Activated T-helper 1 cell treated with Interleukin-2 at 50 U/mL for 16 hours (primary cell): ENCODE measurements at places on chromosomes 1 and 21.

DNA sequence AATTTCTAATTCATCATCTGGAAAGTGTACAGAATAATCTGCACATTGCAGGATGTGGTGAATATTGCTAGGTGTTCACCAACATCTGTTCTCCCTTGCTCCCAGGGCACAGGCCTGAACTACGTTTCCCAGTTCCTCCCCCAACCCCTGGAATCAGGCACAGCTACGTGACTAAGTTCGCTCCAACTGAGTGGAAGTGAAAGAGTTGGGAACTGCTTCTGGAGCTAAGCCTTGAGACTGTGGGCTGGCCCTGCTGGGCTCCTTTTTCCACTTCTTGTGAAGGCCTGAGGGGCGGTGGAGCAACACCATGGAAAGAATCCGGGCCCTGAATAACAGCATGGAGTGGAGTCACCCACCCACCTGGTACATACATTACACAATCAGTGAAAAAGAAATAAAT is 534.6 kb downstream of the SMYD3 start:
- DNase-seq, result no peak

DNA sequence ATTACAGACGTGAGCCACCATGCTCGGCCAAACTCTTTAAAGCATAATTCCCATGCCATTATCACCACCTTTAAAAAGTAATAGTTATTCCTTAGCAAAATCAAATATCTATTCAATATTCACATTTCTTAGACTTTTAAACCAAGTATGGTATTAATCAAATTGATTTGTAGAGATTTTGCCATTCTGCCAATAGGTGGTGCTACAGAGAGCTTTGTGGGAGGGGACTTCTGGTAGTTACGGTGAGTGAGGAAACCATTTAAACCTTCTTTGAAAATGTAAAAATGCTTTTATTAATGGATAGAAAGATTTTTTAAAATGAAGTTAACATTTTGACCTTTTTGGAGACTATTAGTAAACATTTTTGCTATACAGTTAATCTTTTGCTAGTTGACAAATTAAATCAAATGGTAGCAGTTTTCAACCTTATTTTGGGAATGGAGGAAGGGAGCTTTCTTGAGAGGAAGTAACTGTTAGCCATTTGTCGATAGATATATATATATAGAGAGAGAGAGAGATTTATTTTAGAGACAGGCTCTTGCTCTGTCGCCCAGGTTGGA is 19.3 kb downstream of the IARS2 start:
- DNase-seq, result no peak

- no peak for DNase-seq
These were observed 637 bp downstream of the PLXNA2 start for GRCh38 chr1:208243527-208243966.

DNA sequence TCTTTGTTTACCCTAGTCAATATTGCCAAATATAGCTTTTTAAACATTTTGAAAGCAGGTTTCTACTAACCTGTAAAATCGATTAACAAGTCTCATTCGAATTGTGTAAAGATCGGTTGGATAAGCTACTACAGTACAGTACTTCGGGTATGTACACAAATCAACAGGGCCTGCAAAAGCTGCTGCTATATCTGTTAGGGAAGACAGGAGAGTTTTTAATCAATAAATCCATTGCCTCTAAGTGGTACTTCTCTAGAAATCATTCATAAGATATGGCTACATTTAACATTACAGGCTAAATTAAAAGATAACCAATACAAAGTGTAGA is 34.8 kb upstream of the PSMG1 start:
- no peak for DNase-seq

DNA sequence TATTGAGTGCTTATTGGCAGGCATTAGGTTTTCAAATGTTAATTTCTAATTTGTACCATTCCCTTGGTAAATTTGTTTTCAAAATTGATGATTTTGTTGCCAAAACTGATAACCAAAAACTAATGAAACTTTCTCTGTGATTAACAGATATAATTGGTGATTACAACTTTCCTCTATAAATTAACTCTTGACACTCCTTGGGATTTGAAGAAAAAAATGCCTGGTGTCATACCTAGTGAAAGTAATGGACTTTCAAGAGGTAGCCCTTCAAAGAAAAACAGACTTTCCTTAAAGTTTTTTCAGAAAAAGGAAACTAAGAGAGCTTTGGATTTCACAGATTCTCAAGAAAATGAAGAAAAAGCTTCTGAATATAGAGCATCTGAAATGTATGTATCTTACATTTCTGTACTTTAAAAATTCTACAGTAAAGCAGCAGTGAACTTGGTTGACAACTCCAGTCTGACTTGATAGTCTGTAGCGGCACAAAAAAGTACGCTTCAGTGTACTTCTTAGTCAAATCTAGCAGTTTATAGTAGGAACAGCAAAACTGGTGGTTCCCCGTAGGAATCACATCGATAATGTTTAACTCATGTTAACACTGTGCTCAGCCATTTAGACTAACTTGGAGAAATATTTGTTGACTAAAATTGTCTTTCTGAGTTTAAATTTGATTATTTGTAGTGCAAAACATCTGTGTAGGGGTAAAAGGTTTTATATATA is 3.0 kb downstream of the USP1 start:
- DNase-seq, result no peak

GRCh38 chr1:119475866-119476439 is 31.1 kb upstream of the HSD3B1 start:
- no peak for DNase-seq

GRCh38 chr1:230291731-230292620 is 134.2 kb downstream of the PGBD5 start:
- DNase-seq, result no peak

DNA sequence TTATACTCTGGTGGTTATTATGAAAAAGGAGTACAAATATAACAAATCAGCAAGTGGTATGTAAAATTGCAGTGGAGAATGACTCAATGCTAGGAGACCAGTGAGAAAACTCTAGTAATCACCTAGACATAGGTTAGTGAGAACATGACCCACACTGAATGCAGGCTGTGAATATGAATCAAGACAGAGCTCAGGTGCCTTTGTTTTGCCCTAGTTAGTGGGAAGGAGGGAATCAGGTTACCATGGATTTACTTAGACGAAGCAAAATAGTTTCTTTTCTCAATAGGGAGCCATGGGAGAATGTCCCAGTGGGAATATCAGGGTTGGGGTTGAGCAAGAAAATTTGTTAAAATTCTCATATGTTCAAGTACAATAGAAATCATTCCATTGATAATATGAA is 10.6 kb upstream of the GCLM start:
- no peak for DNase-seq

GRCh38 chr21:15001857-15002606 is 62.8 kb downstream of the NRIP1 start:
- DNase-seq, result no peak

GRCh38 chr1:100722221-100722620 is 2.7 kb downstream of the VCAM1 start:
- DNase-seq, result no peak

DNA sequence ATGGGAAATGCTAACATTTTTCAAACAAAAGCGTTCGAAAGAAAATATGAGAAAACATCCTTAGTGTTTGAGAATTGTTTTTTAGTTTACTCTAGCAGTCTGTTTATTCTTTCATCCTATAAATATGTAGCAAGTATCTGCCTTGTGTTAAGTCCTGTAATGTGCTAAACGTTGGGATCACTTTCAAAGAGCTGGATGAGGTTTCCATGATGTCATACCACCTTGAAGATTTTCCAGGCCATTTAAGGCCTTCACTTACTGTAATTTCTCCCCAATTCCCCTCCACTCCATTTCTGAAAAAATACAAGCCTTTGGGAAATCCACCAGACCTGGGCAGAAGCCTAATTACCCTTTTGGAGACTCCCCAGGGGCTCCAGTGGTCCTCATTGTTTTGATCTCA is 24.2 kb upstream of the CTBS start:
- no peak for DNase-seq

DNA sequence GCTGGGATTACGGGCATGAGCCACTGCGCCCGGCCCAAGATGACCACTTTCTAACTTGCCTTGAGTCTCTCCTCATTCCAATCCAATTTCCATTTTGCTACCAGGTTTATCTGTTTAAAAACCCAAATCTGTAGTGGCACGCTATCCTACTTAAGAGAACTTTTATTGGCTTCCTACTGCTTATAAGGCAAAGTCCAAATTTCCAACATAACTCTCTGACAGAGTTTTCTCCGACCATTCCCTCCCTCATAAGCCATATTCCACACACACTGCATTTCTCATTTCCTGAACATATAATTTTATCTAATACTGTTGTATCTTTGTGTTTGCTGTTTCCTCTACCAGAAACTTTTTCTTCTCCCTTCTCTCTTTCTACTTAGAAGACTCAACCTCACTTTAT is 15.3 kb downstream of the SF3A3 start:
- DNase-seq, result no peak

DNA sequence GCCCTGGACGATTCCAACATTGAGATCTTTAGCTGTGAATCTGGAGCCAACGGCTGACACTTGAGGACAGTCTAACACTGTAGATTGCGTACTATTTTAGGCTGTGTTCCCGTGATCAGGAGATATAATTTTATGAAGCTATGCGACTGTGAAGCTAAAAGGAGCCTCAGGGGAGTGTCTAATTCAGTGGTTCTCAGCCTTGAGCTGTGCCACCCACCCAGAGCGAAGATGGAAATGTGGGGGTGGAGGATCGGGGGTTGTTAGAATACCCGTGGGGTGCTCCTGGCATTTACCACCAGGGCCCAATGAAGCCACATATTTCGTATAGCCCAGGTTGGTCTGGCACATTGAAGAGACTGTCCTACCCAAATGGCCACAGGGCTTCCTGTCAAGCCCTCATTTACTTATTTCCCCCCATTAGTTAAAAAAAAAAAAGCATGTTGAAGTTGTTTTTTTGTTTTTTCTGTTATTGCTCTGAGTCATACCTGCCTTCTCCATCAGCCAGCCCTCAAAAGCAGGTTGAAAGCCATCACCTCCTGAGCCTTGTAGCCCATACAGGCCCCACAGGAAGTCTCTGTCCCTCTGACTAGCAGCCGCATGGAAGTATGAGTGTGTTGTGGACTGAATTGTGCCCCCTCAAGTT is 141.7 kb downstream of the GALNT2 start:
- no peak for DNase-seq

- DNase-seq, result no peak
These were observed 30.7 kb downstream of the DMAP1 start for GRCh38 chr1:44243782-44244495.

DNA sequence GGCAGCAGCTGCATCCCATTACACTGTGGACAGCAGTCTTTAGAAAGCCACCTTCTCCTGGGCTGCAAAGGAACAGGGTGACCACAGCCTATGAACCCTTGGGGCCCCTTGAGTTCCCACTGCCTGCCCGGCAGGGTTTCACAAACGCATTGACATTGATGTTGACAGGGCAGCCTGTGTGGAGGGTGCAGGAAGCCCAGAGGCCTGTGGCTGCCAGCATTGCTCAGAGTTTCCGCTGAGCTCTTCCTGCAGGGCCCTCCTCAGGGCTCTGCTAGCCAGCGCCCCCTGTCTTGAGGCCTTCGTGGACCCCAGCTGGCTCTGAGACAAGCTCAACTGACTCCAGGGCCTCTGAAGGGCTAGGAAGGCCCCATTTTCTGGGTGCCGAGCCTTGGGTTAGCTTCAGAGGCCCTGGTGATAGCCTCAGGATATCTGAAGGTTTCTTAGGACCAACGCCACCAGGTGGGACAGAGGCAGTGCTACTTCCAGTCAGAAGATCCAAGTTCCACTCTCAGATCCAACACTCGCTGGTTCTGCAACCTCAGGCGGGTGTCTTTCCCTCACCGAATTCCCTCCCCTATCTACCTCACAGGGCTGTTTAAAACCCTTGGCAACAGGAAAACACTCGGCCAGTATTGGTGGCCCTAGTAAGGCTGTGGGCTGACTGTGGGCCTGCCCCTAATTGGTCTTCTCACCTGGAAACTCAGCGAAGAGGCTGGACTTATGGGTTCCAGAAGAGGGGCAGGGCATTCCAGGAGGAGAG is 27.2 kb upstream of the EPS8L3 start:
- peak; percentile 71 for DNase-seq

DNA sequence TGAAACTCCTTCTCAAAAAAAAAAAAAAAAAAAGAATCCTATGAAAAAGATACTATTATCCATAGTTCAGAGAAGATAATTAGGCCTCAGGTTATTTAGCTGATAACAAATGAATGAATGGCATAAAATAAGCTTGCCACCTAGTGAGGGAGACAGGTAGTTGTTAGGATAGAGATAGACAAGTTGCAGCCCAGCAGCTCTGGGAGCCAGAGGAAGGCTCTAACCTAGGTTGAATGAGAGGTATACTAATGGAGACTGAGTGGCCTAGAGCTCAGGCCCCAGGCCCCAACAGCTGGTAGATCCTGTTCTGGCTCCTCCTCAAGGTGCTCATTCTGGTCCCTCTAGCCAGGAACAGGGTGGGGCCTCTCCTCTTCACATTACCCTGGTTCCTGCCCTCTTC is 20.6 kb upstream of the RSPO1 start:
- no peak for DNase-seq

DNA sequence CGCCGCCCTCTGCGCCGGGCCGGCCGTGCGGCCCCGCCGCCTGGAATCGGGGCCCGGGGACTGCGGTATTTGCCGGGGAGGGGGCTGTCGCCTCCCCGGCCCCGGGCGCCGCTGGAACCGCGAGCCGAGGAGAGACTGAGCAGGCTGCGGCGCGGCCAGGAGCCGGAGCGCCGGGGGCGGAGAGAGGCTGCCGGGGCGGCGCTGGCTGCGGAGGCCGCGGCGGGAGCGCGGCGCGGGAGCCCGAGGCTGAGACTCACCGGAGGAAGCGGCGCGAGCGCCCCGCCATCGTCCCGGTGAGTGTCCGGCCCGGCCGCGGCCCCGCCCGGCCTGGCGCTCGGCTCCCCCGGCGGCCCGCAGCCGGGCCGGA is 746 bp downstream of the DYRK1A start:
- DNase-seq, result peak; percentile 13

DNA sequence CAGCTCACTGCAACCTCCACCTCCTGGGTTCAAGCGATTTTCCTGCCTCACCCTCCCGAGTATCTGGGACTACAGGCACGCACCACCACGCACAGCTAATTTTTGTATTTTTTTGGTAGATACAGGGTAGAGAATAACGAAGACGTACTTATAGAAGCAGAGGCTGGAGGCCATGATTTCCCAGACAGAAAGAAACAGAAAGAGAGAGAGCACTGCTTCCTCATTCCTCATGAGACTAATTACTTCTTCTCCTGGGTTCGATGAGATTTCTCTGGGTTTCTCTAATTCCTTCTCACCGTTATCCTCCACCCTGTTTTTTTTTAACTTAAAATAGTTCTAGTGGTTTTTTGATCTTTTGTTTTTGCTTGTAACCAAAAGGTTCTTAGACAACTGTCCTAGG is 23.4 kb upstream of the PTP4A2 start:
- DNase-seq, result no peak

DNA sequence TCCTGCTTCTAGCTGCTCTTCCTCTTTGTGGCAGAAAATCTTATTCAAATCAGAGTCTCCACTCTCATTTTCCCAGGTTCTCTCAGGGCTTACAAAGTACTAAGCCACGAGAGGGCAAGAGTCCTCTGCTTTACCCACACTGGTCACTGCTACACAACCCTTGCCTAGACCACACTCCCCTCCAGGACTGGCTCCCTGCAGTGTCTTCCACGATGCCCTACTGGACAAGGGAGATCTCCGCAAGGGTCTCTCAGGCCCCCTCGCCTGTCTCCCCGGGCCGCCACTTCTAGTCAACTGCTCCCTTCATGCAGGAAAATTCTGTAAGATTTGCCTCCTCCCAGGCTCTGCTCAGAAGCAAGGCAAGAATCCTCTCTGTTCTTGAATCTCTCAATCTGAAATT is 319.6 kb downstream of the RRAGC start:
- no peak for DNase-seq

- no peak for DNase-seq
These were observed 21.8 kb downstream of the DHRS3 start for GRCh38 chr1:12596007-12596821.
